Fibroblast of villous mesenchyme (primary cell): ENCODE measurements at places on chromosomes 2 and 18. TPM values are rescaled to one million over a fixed set of nuclear protein-coding genes. Genes with fewer than 3 reads are reported as not detected.

DNA sequence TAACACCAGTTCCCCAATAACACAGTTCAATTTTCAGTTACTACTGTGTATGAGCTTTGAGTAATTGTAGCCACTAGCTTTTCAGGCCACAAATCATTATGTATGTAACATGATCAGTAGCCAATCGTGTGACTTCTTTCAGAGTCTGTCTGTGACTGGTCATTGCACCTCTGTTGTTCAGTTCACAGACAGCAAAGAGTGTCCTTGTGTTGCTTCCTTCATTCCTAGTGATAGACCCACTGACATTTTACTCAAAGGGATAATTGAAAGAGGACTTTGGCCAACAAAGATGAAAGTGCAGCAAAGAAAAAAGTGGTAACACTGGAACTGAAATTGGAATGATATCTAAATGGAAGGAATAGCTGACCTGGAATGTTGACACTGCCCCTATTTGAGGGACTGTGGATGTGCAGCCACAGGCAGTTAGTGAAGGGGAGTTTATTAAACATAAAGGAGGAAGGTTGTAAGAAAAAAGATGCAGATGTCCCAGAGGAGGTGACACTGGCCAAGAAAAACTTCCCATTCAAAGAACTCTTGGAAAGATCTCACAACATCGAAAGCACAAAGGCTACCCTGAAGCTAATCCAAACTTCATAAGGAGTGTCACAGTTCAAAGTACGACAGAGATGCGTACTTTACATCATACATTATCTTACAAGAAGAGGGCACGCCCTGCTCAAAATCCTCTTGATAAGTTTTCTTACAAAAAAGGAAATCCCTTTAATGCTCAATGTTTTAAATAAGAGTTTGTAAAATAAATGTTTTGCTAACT lies 19.3 kb downstream of the TTC39C start:
- DNase-seq, result no peak

NPPC gene
- total RNA-seq, result not detected in 2 replicates

DNA sequence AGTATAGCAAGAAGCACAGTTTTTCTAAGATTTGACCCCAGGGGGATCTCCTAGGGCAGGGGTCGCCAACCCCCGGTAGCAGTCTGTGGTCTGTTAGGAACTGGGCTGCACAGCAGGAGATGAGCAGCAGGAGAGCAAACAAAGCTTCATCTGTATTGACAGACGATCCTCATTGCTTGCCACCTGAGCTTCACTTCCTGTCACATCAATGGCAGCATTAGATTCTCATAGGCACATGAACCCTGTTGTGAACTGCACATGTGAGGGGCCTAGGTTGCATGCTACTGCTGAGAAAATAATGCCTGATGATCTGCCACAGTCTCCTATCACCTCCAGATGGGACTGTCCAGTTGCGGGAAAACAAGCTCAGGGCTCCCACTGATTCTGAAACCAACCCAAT lies 136.2 kb downstream of the RGPD3 start:
- no peak for DNase-seq

MROH2A gene
- not detected in 2 replicates for total RNA-seq

DNA sequence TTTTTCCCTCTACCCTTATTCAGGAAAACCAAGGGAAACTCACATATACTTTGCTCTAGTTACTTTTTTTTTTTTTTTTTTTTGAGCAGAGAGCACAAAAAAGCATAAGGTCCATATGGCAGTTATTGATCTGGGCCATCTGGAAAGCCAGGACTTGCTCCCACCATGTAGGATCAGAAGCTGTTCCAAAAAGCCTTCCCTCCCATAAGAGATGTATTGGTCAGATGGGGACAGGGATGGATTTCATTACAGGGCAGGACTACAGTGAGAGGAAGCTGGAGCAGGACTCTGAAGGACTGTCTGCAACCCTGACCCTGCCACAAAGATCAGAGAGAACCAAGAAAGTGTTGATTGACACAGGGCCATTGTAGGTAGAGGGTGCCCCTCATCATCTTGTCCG lies 57.3 kb downstream of the NRP2 start:
- DNase-seq, result no peak

- DNase-seq, result no peak
These were observed 1.6 kb downstream of the PLCL1 start for GRCh38 chr2:197805715-197806633.

DNA sequence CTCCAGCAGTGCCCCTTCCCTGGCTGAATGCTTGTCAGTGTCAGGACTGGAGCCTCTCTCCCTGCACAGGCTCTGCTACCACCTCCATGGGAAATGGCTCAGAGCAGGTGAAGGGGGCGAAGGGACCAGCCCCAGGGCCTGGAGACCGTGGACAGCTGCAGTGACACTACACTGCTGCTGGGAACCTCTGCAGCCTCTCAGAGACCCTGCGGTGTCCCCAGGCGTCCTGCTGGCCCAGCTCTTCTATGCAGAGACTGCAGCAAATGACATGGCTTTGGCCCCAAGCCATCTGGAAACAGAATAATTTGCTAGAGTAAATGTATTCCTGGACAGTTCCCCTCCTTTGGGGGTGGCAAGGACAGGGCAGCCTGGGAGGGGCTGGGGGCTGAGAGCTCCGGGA lies 53.2 kb downstream of the CIB4 start:
- no peak for DNase-seq

DNA sequence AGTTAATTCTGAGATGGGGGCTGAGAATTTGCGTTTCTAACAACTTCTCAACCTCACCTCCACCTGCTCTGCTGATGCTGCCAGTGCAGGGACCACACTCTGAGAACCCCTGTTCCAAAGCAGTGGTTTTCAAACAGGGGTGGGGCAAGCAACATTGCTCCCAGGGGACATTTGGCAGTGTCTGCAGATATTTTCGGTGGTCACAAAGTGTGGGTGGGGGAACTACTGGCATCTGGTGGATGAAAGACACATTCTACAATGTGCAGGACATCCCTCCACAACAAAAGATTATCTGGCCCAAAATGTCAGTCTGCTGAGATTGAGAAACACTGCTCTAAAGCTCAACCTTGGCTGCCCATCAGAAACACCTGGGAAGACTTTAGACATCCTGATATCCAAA lies 188.7 kb upstream of the SATB2 start:
- DNase-seq, result no peak

GRCh38 chr2:46275995-46276394 lies 21.2 kb upstream of the EPAS1 start:
- DNase-seq, result peak; percentile 56

SLC38A11 gene
- total RNA-seq, result under 0.01 TPM in 1 of 2 replicates, not detected in the other

DNA sequence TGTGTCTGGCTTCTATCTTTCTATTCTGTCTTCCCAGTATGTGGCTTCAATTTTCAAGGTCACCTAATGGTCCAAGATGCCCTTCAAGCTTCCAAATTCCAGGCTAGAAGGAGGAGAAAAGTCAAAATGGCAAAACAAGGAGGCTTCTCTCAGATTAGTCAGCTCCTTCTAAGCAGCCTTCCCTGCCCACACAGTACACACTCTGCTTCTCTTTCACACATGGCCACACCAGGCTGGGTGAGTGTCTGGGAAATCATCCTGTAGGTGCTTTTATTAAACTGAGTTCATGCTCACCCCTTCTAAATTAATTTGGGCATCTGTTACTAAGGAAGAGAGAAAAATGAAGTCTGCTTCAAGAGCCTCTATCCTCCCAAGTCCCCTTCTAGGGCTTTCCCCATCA lies 277.2 kb upstream of the MGAT5 start:
- DNase-seq, result no peak

- DNase-seq, result peak; percentile 86
These were observed 63.6 kb upstream of the LTBP1 start for GRCh38 chr2:32882816-32883810.

GRCh38 chr2:16151651-16152050 lies 211.3 kb downstream of the MYCN start:
- DNase-seq, result no peak

UGT1A8 gene
- under 0.01 TPM in 1 of 2 replicates, not detected in the other for total RNA-seq

- DNase-seq, result no peak
These were observed 63.5 kb upstream of the ST3GAL5 start for GRCh38 chr2:85952196-85952734.

DNA sequence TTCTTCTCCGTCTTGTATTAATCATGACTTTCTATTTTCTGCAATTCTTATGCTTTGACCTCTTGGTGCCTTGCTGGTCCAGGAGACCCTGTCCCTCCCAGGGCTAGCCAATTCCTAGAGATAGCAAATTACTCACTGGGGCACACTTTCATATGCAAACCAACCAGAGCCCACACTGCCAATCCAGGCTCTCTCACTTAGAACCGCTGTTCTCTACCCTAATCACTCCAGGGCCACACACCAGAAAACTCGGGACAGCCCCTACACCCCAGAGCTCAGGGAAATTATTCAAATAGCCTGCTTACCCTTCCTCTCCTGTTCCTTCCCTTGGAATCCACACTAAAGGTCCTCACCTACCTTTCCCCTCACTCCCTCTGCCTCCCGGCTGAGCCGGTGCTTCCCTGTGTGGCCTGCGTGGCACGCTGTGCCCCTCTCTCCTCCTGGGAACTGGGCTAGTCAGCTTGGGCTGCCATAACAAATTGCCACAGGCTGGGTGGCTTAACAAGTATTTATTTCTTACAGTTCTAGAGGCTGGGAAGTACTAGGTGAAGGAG lies 41.7 kb downstream of the VWA3B start:
- no peak for DNase-seq

- no peak for DNase-seq
These were observed 489.9 kb downstream of the DCC start for GRCh38 chr18:52829876-52830405.

GRCh38 chr2:147549054-147549453 lies 295.8 kb upstream of the ACVR2A start:
- no peak for DNase-seq

GRCh38 chr2:149049142-149049541 lies 10.6 kb downstream of the LYPD6B start:
- peak; percentile 12 for DNase-seq

RAX gene
- not detected in 2 replicates for total RNA-seq

- no peak for DNase-seq
These were observed 242.4 kb downstream of the LPIN1 start for GRCh38 chr2:11988691-11989353.

- no peak for DNase-seq
These were observed 4.3 kb downstream of the UBXN2A start for GRCh38 chr2:23944527-23944926.

- DNase-seq, result no peak
These were observed 50.4 kb downstream of the MMADHC start for GRCh38 chr2:149537092-149537726.

GRCh38 chr2:205527801-205528200 lies 154.5 kb upstream of the NRP2 start:
- no peak for DNase-seq

DNA sequence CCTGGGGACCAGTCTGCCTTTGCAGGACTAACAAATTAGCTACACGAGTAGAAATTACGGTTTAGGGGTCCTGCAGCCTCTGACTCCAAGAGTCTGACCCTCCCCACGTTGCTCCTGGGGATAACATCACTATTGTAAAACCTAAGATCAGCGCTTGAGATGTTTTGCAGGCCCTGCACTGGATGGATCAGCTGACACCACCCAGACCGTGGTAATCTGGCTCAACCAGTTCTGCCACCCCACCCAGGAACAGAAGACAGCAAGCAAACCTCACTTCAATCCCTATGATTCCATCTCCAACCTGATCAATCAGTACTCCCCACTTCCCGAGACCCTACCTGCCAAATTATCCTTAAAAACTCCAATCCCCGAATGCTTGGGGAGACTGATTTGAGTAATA lies 31.7 kb downstream of the NGEF start:
- no peak for DNase-seq

CD8B2 gene
- total RNA-seq, result not detected in 2 replicates

LRP2 gene
- total RNA-seq, result under 0.01 TPM in 2 replicates

KRTCAP3 gene
- not detected in 2 replicates for total RNA-seq

LYPD6B gene
- total RNA-seq, result 1.9 and 3.0 TPM in 2 replicates

DNA sequence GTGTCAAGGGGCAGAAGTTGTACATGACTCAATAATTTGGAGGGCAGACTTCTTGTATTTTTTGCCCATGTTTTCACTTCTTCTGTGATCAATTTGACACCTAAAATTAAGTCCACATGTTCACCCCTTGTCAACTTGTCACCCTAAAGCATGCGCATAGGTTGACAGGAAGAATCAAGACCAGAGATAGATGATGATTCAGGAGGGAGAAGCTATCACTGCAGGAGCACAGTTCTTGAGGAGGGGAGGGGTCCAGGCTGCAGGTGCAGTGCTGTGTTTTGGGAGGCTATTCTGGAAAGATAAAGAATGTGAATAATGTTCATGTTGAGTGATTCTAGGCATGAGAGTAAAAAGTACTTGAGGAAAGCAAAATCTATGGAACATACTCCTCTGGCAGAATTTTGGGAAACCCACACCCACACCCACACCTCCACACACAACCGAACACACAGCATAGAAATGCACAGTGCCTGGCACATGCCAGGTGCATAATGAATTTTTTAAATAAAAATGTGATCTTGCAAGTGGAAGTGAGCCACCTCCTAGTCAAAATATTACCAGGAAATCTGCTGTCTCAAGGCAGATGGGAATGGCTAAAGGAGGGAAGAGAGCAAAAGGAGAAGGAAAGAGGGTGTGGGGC lies 249.2 kb upstream of the MEX3C start:
- no peak for DNase-seq

GRCh38 chr18:79962311-79962710 lies 2.1 kb upstream of the HSBP1L1 start:
- peak; percentile 35 for DNase-seq

GRCh38 chr2:10579441-10579840 lies 110.3 kb downstream of the NOL10 start:
- no peak for DNase-seq

GRCh38 chr18:44518666-44519065 lies 162.0 kb upstream of the SETBP1 start:
- DNase-seq, result no peak

DNA sequence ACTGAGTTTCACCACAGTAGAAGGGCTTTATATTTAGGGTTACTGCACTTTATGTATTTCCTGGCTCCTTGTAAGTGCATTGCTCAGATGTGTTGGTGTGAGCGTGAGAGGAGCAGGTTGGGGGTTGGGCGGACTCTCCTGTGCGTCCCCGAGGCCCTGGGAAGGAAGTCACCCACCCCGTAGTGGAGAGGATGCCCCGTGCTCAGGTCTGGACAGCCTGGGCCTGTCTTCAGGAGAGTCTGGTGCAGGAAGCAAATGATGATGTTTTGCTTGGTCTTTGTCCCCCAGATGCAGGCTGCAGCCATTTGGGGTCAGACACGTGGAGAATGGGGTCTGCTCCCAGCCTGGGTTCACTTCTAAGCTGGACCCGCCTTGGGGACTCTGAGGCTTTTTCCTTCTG lies 182.8 kb downstream of the LDLRAD4 start:
- no peak for DNase-seq

- DNase-seq, result no peak
These were observed 12.2 kb upstream of the DNPEP start for GRCh38 chr2:219399716-219400478.

DNA sequence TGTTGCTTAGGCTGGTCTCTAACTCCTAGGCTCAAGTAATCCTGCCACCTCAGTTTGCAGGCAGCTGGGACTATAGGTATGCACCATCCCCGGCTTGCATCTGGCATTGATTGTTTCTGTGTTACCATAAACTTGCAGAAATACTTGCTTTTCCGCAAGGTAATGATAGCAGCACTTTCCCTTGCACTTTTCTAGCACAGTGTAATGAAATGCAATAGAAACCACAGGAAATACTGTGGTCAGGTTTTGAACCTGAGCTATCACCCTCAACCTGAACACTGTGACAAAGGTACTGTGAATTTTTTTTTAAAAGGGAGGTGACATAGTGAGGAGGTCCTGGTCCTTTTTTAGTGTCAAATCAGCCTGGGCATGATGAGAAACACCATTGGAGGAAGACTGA lies 38.3 kb downstream of the DHRS9 start:
- DNase-seq, result no peak

- peak; percentile 83 for DNase-seq
These were observed 54.9 kb upstream of the BZW1 start for GRCh38 chr2:200756618-200757321.

- no peak for DNase-seq
These were observed 59.0 kb downstream of the MBD2 start for GRCh38 chr18:54165450-54165849.

- DNase-seq, result peak; percentile 17
These were observed 67.5 kb downstream of the CDH20 start for GRCh38 chr18:61400716-61401115.
